ENCODE measurements at places on chromosomes 5 and 9.

- no peak for DNase-seq
Measured at GRCh38 chr5:102796498-102796897, 41.4 kb downstream of the PAM start.

- no peak for DNase-seq
Measured at GRCh38 chr9:95085036-95085770, 232.3 kb downstream of the FANCC start.

DNA sequence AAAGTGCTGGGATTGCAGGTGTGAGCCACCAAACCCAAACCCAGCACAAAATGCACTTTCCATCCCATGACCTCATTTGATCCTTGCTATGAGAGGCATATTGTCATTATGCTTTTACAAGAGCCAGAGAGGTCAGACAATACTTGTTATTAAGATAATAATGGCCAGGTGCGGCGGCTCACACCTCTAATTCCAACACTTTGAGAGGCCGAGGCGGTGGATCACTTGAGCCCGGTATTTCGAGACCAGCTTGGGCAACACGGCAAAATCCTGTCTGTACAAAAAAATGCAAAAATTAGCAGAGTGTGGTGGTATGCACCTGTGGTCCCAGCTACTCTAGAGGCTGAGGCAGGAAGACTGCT is 55.9 kb upstream of the IL17B start:
- no peak for DNase-seq

GRCh38 chr5:82785456-82785855 is 291.7 kb downstream of the TMEM167A start:
- DNase-seq: no peak

DNA sequence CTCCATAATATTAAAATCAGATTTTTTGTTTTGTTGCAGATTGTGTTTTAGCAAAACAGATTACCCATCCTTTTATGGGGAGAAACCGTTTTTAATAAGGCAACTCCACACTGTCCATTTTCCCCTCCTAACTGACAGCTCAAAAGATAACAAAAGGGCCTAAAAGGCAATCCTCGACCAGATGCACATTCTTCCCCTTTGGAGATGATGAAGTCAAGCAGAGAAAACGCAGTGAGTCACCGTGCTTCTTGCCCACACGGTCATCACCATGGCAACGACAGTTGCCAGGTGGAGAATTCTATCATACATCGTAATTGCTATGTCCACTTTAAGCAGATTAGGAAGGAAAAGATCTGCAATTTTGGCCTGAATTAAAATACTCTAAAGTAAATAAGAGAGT is 96.4 kb downstream of the DIRAS2 start:
- peak; percentile 70 for DNase-seq

All from iris pigment epithelial cell (primary cell).